Activated CD4-positive, alpha-beta T cell treated with anti-CD3 and anti-CD28 coated beads for 48 hours (primary cell): ENCODE measurements at places on chromosomes 13 and 19.

GRCh38 chr19:54029930-54030490 is 33.7 kb downstream of the VSTM1 start:
- DNase-seq, result peak; percentile 71

DNA sequence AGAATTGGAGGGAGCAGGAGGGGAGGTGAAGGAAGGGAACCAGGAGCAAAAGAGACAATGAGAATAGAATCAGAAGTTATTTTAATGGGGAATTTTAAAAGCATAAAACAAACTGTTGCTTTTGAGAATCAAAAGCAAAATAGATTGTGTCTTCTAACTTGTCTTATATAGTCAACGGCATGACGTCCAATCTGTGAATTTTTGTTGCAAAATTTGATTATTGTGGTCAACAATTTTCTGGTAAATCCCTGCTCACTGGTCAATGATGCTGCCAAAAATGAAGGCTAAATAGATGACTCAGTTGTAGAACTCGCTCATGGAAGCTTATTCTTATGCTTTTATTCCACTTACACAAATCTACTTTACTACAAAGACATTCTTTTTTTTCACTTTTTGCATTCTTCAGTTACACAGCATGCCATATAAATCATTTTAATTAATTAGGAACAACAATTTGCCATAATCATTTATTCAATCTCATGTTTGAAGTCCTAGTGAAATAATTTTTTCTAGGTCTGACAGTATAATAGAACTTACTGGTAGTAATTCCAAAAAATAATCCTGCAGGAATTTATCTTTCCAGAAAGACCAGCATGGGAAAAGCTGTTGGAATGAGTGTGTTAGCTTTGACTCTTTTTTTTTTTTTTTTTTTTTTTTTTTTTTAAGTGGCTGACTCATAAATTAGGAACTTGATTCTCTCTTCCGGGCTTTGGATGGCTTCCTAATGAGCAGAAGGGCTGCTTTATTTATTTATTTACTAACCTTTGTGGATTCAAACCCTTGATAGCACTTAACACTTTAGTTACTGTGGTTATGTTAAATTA is 256.9 kb downstream of the SPRY2 start:
- DNase-seq, result no peak

GRCh38 chr19:18660051-18660910 is 23.2 kb upstream of the CRTC1 start:
- no peak for DNase-seq

- DNase-seq, result no peak
Measured at GRCh38 chr13:100208626-100209025, 119.7 kb downstream of the PCCA start.

- peak; percentile 69 for DNase-seq
Measured at GRCh38 chr19:42290523-42291434, 11.2 kb upstream of the PRR19 start.

DNA sequence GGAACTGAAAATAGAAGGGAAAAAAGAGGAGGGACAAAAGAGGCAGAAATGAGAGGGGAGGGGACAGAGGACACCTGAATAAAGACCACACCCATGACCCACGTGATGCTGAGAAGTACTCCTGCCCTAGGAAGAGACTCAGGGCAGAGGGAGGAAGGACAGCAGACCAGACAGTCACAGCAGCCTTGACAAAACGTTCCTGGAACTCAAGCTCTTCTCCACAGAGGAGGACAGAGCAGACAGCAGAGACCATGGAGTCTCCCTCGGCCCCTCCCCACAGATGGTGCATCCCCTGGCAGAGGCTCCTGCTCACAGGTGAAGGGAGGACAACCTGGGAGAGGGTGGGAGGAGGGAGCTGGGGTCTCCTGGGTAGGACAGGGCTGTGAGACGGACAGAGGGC is at the start of gene CEACAM5:
Gene CEACAM5 (plus strand): TSS at position 146 of the 400 bp plus-strand sequence. CDS start 106 bp downstream, at position 252.
- no peak for DNase-seq

DNA sequence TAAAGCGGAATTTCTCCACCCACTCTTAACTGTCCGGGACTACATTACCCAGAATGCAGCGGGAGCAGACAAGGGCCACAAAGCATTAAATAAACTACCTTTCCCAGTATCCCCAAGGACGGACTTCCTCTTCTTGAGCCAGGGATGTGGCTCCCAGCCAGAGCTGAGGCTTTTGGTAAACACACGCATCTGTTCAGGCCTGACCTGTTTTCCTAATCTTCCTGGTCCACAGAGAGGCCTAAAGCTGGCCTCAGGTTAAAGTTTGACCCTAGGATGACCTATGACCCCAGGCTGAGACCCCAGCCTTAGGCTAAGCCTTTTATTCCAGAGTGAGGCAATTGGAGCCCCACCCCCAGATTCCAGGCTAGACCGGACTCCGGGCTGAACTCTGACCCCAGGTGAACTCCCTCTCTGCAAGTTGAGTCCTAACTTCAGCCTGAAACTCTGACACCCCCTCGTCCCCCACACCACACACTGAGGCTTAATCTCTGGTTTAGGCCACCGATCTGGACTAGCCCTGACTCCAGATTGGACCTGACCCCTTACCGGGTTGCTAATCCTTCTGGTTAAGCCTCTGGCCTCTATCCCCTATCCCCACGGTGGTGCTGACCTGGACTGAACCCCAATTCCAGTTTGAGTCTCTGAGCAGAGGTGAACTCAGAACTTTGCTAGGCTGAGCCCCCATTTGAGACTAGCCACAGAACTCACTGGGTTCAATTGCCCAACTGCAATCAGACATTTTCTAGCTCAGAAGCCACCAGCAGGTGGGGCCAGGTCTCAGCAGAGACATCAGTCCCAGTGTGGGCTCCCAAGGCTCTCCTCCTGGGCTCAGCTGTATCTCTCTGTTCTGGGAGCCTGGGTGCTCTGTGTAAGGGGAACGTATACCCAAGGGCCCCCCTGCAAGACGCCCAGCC is 750 bp upstream of the GPR108 start:
- DNase-seq, result peak; percentile 88

GRCh38 chr13:76707360-76707759 is 178.8 kb downstream of the KCTD12 start:
- DNase-seq, result no peak

DNA sequence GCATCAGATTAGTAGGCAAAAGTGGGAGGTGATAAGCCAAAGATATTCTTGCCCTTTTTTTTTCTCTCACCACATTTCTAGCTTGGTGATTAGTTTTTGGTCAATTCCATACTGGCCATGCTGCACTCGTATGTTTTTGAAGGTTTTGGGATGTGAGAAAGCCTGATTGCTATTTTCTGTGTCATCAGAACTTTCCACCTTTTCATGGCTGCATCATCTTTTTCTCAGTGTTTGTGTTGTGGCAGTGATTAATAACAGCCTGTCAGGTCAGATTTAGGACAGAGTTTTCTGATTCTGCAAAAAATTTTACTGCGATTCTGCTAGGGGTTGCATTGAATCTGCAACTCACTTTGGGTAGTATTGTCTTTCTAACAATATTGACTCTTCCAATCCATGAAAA is 32.9 kb downstream of the PSG1 start:
- DNase-seq, result no peak

- DNase-seq, result no peak
Measured at GRCh38 chr13:46113596-46113995, 8.8 kb upstream of the CPB2 start.

- no peak for DNase-seq
Measured at GRCh38 chr13:100658363-100658762, 16.2 kb downstream of the TMTC4 start.

DNA sequence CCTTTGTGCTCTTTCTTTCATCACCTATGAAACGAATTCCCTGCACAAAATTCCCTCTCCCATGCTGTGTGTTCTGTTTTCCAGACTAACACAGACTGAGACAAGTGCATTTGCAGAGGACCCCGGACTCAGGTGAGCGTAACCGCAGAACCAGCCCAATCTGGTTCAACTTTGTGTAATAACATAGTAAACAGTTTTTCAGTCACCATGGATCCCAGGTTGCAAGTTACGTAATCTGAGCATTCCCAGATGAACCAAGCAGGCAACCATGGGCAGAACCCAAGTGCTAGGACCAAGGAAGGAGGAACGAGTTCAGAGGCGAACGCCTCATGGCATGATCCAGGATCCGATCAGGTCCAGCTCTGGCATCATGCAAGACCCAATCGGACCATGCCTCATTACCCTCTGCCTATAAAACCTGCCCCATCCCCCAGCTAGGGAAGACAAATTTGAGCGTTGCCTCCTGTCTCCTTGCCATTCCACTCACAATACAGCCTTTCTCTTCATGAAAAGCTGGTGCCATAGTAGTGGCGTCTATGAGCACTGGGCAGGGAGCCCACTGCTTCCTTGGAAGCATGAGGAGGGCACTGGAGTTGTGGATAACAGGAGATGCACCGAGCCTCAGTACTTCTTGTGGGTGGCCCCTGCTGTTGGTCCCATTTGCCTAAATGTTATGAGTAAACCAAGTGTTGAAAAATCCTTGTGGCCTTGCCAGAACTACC is 107.6 kb downstream of the ABCC4 start:
- no peak for DNase-seq

DNA sequence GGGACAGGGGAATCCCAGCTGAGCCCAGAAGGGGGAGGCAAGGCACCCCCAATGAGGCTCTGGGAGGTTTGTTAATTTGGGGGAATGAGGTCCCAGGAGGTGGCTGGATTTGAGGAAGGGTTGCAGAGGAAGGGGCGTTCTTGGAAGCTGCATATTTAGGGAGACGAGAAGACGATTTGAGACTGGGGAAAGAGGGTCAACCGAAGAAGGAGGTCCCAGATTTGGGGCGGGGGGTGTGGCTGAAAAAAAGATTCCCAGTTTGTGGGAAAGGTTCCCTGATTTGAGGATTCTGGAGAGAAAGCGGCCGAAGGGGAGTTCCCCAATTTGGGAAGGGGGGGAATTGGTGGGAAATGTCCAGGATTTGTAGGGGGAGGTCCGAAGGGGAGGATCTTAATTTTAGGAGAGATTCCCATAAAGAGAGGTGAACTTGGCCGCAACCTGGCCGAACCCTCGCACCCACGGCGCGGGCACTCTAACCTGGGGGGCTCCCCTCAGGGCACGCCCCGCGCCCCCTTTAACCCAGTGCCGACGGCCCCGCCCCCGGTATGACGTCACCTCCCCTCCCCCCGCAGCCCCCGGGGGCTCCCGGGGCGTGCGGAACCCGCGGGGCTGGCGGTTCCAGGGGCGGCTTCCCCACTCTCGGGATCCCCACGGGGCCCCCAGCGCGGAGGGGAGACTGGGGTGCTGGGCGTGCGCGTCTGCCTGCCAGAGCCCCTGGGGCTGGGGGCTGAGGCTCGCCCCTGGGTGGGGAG is 1.2 kb downstream of the PTPRS start:
- DNase-seq, result no peak

DNA sequence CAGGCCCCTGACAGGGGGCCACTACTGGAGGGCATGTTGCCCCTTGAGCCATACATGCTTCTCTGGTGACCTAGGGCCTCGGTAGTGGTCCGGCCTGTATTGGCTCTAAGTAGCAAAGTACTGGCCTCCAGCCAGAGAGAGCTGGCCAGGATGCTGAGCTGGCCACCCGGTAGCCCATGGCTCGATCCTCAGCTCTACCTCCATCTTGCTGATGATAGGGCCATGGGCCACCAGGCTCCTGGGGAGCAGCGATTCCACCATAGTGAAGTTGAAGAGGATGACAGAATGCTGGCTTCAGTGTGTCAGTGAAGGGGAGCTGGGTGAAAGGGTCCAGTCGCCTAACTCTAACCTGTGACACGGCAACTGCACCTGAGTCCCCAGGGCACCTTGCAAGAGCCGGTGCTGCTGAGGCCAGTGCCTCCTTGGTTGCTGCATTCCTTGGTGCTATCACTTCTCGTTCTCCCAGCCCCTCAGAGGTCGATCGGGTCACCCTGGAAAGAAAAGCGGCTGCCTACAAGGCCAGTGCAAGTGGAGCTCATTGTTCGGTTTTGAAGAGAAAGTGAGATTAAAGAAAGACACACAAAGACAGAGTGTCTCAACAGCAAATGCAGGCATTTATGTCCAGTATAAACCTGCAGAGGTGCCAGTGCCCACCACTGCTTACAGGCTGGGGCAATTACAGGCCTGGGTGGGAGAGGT is 5.0 kb downstream of the FPR3 start:
- DNase-seq, result no peak

DNA sequence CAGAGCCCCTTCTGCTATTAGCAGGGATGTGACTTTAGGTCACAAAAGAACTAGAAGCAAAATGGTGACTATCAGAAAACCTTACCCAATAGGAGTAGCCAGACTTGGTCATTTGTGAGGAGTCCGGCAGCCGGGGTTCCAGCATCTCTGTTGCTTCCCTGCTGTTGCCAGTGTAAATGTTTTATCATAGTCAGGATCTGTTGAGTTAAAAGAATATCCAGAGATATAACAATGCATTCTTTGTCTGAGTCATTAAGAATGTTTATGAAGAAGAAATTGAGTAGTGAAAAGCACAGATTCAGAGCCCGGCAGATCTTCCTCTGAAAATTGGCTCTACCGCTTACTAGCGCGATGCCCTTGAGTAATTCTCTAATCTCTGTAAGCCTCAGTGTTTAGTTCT is 84.2 kb downstream of the COL4A2 start:
- DNase-seq, result no peak

DNA sequence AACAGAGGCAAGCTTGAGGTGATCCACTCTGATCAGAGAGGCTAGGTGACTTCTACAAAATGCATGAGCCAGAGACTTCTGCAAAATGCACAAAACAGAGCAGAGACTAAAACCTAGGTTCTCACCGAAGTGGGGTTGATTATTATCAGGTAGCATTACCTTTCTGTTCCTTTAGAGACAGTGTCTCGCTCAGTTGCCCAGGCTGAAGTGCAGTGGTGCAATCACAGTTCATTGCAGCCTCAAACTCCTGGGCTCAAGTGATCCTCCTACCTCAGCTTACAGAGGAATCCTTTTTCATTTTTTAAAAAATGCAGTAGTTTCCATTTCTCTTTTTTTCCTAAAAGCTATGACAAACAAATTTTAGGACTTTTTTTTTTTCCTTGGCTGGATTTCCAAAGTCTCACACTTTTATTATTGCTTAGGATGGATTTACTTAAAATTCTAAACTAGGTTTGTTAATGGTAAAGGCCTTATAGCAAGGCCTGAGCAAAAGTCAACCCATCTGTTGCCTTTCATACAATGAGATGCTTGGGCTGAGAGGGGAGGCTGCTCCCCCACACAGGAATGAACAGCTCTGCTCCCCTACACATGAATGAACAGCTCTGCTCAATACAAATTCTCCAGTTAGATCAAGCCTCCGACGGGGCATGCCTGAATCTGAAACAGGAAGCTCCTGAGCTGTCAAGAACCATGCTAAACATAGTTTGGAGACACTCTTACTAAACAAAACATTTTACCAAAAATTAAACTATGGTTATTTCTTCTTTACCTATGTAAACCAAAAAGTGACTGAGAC is 18.8 kb upstream of the TNFRSF19 start:
- no peak for DNase-seq

GRCh38 chr19:45556835-45557234 is 27.8 kb downstream of the OPA3 start:
- no peak for DNase-seq
